ENCODE measurements at places on chromosomes 5 and 9. TPM values are rescaled to one million over a fixed set of nuclear protein-coding genes. Genes with fewer than 3 reads are reported as not detected.

The IARS1 gene
- 64.4 TPM for polyA plus RNA-seq

The NELFB gene
- 64.7 TPM for polyA plus RNA-seq

The SLC6A7 gene
- polyA plus RNA-seq, result 4.6 TPM

The TNFSF15 gene
- polyA plus RNA-seq, result not detected

The FOXD4 gene
- 2.3 TPM for polyA plus RNA-seq

The C9orf50 gene
- not detected for polyA plus RNA-seq

The CYSRT1 gene
- 1.3 TPM for polyA plus RNA-seq

The POU4F3 gene
- 0.22 TPM for polyA plus RNA-seq

The ZDHHC11B gene
- polyA plus RNA-seq, result 12.1 TPM

The OLFML2A gene
- 0.15 TPM for polyA plus RNA-seq

The KCNIP1 gene
- 13.8 TPM for polyA plus RNA-seq

The FAM53C gene
- polyA plus RNA-seq, result 44.2 TPM

The OTULINL gene
- polyA plus RNA-seq, result 7.2 TPM

The PIP5KL1 gene
- polyA plus RNA-seq, result 5.2 TPM

The MZB1 gene
- polyA plus RNA-seq, result not detected

The MCC gene
- polyA plus RNA-seq, result 4.6 TPM

The NUDCD2 gene
- 17.7 TPM for polyA plus RNA-seq
